ENCODE measurements at places on chromosomes 16 and 17. TPM values are rescaled to one million over a fixed set of nuclear protein-coding genes. Genes with fewer than 3 reads are reported as not detected.

Gene TERB1
- 0.14 TPM for total RNA-seq

Gene C17orf113
- total RNA-seq = 0.72 TPM

Gene CFAP97D1
- not detected for total RNA-seq

Gene PROCA1
- total RNA-seq = 5.1 TPM

Gene ZG16
- total RNA-seq = not detected

- H3K36me3 ChIP-seq = no peaks in the 10 kb centered on the region
- H3K4me3 ChIP-seq = no peak overlapping the region
- H3K27ac ChIP-seq = no peak overlapping the region
- H3K27me3 ChIP-seq = no peaks in the 10 kb centered on the region
Observed at GRCh38 chr17:12421646-12422306, 243.9 kb upstream of the MYOCD start.

DNA sequence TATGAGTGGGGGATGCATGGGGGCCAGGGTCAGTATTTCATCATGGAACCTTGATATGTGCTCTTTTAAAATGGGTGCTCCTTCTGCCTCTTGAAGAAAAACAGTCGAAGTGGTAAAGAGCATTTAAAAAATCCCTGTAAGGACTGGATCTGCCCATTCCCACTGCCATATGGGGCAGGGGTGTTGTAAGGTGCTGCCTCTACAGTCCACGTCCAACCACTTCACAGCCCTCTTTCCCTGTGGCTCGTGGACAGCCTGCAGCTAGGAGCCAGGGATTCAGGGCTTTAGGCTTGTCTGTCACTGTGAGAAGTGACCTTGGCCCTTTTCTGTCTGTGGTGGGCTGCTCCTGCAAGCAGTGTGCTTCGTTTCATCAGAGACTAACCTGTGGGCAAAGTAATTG, 44.3 kb downstream of the IGF2BP1 start:
- H3K27me3 ChIP-seq = no peaks in the 10 kb centered on the region
- no peaks in the 10 kb centered on the region for H3K4me1 ChIP-seq
- no peaks in the 10 kb centered on the region for H3K36me3 ChIP-seq
- no peak overlapping the region for H3K27ac ChIP-seq

GRCh38 chr16:53201900-53202299, 147.1 kb downstream of the CHD9 start:
- peaks cover 8% of the 10 kb centered on the region for H3K36me3 ChIP-seq
- no peaks in the 10 kb centered on the region for H3K4me1 ChIP-seq
- no peak for DNase-seq
- no peaks in the 10 kb centered on the region for H3K27me3 ChIP-seq

DNA sequence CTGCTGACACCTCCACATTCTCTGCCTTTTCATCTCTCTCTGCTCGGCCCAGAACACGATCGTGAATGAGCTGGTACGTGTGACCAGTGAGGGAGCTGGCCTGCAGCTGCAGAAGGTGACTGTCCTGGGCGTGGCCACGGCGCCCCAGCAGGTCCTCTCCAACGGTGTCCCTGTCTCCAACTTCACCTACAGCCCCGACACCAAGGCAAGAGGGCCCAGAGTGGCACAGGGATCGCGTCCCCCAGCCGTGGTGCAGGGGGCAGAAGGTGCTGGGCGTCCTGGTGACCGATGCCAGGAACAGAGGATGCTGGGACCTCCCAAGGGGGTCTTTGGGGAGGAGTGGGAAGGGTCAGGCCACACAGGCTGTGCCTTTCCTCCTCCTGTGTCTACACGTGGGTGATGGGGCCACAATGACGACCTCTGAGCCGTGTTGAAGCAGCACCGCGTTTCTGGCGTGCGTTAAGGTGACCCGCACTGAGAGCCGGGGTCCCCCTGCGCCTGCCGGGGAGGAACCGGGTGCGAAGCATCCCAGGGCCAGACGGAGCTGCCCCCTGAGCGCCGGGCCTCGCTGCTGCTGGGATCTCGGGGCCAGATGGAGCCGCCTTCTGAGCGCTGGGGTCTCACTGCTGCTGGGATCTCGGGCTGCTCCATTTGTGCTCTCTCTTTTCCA, 17.4 kb downstream of the GAA start:
- no peak overlapping the region for H3K27ac ChIP-seq
- H3K36me3 ChIP-seq = peaks cover 6% of the 10 kb centered on the region
- no peak overlapping the region for H3K4me3 ChIP-seq
- no peaks in the 10 kb centered on the region for H3K4me1 ChIP-seq
- DNase-seq = no peak

DNA sequence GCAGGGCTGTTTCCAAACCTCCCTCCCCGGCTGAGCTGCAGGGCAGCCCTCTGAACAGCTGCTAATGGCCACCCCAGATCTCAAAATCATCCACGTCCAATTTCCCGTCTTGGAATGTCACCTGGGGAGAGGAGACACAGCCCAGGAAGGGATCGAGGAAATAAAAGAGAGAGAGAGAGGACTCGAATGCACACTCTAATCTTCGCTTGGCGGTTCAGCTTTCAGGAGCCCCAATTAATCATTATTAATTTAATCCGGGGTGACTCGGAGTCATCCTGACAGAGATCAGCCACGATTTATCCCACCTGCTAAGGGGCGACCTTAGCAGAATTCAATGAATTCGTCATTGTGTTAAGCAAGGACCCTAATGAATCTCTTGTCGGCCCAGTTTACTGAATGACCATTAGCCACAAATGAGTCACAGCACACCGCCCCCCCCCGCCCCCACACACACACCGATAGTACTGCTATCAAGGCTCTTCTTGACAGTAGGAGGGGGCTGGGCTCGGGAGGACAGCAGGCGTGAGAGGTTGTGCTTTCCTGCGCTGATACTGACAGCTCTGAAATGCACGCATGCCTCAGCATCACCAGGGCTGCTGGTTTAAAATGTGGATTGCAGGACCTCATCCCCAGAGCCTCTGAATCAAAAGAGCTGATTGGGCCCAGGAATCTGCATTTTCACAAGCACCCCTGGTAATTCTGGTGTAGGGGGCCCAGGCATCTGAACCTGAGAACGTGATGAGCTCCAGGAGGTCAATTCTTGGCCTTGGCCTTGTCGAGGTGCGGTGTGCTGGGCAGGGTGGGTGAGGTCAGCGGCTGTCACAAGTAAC, 190.0 kb upstream of the CIBAR2 start:
- no peak overlapping the region for H3K4me3 ChIP-seq
- DNase-seq = no peak
- H3K36me3 ChIP-seq = no peaks in the 10 kb centered on the region
- H3K27ac ChIP-seq = no peak overlapping the region

DNA sequence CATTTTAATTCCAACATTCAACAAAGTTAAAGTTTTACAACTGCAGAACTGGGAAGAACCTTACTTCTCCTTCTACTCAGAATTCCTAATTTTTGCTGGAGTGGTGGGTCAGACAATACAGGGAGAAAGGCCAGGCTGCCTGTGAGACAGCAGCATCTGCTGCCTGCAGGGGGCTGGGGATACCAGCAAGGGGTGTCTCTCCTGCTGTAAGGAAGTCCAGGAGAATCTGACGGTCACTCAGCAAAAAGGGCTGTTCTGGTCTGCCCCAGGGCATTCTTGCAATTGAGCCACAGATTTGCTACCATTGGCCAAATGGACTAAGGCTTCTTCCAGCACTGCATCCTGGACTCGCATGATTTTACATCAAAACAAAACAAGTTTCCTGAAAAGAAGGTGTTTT, 426.6 kb upstream of the CDH11 start:
- H3K27me3 ChIP-seq = no peaks in the 10 kb centered on the region
- no peaks in the 10 kb centered on the region for H3K36me3 ChIP-seq
- no peaks in the 10 kb centered on the region for H3K4me1 ChIP-seq
- H3K27ac ChIP-seq = no peak overlapping the region
- H3K4me3 ChIP-seq = no peak overlapping the region

GRCh38 chr16:1903845-1904840, 14.1 kb downstream of the HS3ST6 start:
- no peak for DNase-seq
- H3K27ac ChIP-seq = no peak overlapping the region
- peaks cover 7% of the 10 kb centered on the region for H3K27me3 ChIP-seq

DNA sequence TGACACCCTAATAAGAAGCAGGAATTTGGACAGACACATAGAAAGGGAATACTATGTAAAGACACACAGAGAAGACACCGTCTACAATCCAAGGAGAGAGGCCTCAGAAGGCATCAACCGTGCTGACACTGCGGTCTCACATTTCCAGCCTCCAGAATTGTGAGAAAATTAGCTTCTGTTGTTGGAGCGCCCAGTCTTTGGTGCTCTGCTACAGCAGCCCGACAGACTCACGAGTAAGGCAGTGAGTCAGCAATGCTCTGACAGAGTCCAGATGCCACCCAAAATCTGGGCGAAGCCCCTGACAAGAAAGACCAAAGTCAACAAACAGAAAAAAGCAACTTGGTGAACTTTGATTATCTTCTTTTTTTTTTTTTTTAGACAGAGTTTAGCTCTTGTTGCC, 32.5 kb upstream of the RAI1 start:
- no peaks in the 10 kb centered on the region for H3K36me3 ChIP-seq
- H3K27me3 ChIP-seq = no peaks in the 10 kb centered on the region
- no peak overlapping the region for H3K27ac ChIP-seq
- no peak overlapping the region for H3K4me3 ChIP-seq
- no peak for DNase-seq
- no peaks in the 10 kb centered on the region for H3K4me1 ChIP-seq

GRCh38 chr17:6043405-6043804, 26.8 kb upstream of the WSCD1 start:
- H3K4me1 ChIP-seq = no peaks in the 10 kb centered on the region
- no peak overlapping the region for H3K4me3 ChIP-seq
- H3K36me3 ChIP-seq = no peaks in the 10 kb centered on the region
- DNase-seq = no peak

- peak overlapping the region; percentile 95 for H3K4me3 ChIP-seq
- DNase-seq = peak; percentile 28
- peaks cover 68% of the 10 kb centered on the region for H3K4me1 ChIP-seq
- peaks cover 20% of the 10 kb centered on the region for H3K36me3 ChIP-seq
Observed at GRCh38 chr17:21213638-21214014, 335 bp downstream of the TMEM11 start.

GRCh38 chr16:47990676-47991075, 165.1 kb downstream of the ABCC12 start:
- no peaks in the 10 kb centered on the region for H3K36me3 ChIP-seq
- no peak overlapping the region for H3K27ac ChIP-seq
- H3K27me3 ChIP-seq = peaks cover 5% of the 10 kb centered on the region

- no peak for DNase-seq
- H3K4me1 ChIP-seq = no peaks in the 10 kb centered on the region
- H3K27ac ChIP-seq = no peak overlapping the region
- no peak overlapping the region for H3K4me3 ChIP-seq
- H3K27me3 ChIP-seq = no peaks in the 10 kb centered on the region
- H3K36me3 ChIP-seq = peaks cover 3% of the 10 kb centered on the region
Observed at GRCh38 chr16:71648921-71649320, 22.9 kb downstream of the MARVELD3 start.

GRCh38 chr17:36008998-36009665, 7.8 kb upstream of the CCL15 start:
- H3K4me1 ChIP-seq = peaks cover 8% of the 10 kb centered on the region
- H3K4me3 ChIP-seq = no peak overlapping the region
- H3K27ac ChIP-seq = no peak overlapping the region
- H3K36me3 ChIP-seq = no peaks in the 10 kb centered on the region

GRCh38 chr16:48132696-48133095, 23.1 kb downstream of the ABCC12 start:
- H3K4me3 ChIP-seq = no peak overlapping the region
- no peaks in the 10 kb centered on the region for H3K36me3 ChIP-seq
- H3K27ac ChIP-seq = no peak overlapping the region
- peaks cover 6% of the 10 kb centered on the region for H3K27me3 ChIP-seq
- no peak for DNase-seq

GRCh38 chr16:67397036-67397801, 3.9 kb upstream of the TPPP3 start:
- H3K27ac ChIP-seq = no peak overlapping the region
- no peak for DNase-seq
- H3K4me3 ChIP-seq = no peak overlapping the region
- H3K36me3 ChIP-seq = no peaks in the 10 kb centered on the region
- peaks cover 30% of the 10 kb centered on the region for H3K27me3 ChIP-seq

- H3K4me3 ChIP-seq = no peak overlapping the region
- H3K27ac ChIP-seq = no peak overlapping the region
- no peaks in the 10 kb centered on the region for H3K36me3 ChIP-seq
- no peak for DNase-seq
- no peaks in the 10 kb centered on the region for H3K4me1 ChIP-seq
Observed at GRCh38 chr17:78598013-78598471, 20.8 kb upstream of the DNAH17 start.
